ENCODE measurements at places on chromosomes 5 and 9.

GRCh38 chr9:82808478-82808877 lies 254.5 kb downstream of the RASEF start:
- DNase-seq: no peak

DNA sequence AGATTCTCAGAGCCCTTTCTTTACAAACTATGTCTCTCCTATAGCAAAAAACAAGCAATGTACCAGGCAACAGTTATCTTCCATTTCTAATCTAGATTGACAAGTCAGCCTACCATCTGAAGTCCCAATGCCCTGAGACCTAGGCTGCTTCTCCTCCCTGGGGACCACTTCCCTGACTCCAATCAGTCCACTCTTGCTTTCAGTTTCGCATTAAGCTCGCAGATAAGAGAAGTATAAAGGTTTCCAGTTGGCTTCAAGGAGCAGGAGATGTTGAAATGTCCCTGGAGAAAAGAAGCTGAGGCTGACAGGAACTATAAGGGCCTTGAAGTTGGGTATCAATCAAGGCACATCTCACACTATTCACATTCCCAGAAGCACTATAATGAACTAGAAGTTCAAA lies 32.3 kb downstream of the ERP44 start:
- DNase-seq: peak; percentile 70

DNA sequence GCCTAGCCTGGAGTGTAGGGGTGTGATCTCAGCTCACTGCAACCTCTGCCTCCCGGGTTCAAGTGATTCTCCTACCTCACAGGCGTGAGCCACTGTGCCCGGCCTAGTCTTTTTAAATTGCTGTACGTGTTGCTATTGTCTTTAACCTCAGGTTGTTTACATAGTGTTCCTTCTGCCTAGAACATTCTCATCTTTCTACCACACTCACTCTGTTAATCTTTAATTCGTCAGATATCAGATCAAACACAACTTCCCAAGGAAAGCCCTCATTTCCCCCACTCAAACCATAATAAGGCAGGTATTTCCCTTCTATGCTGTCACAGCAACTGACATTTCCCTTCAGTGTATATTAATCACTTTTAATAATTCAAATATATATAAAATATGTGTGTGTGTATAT lies 1310.0 kb upstream of the C9orf72 start:
- no peak for DNase-seq

GRCh38 chr9:20987521-20987920 lies 43.9 kb downstream of the HACD4 start:
- no peak for DNase-seq

DNA sequence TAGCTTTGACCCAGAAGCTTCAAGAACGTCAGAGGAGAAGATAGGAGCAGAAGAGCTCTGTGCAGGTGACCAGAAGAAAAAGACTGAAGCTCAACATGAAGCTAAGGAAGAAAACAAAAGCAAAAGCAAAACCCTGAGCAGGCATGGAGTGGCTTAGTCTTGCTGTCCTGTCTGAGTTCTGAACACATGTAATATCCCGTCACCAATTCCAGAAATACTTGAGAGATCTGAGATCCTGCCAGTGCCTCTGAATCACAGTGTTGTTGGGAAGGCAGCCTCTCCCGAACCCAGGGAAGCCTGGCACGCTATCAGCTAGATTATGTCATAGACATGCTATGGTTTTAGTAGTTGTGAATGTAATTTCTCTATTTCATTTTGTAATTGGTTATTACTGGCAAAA lies 235.7 kb downstream of the ICE1 start:
- DNase-seq: peak; percentile 32

DNA sequence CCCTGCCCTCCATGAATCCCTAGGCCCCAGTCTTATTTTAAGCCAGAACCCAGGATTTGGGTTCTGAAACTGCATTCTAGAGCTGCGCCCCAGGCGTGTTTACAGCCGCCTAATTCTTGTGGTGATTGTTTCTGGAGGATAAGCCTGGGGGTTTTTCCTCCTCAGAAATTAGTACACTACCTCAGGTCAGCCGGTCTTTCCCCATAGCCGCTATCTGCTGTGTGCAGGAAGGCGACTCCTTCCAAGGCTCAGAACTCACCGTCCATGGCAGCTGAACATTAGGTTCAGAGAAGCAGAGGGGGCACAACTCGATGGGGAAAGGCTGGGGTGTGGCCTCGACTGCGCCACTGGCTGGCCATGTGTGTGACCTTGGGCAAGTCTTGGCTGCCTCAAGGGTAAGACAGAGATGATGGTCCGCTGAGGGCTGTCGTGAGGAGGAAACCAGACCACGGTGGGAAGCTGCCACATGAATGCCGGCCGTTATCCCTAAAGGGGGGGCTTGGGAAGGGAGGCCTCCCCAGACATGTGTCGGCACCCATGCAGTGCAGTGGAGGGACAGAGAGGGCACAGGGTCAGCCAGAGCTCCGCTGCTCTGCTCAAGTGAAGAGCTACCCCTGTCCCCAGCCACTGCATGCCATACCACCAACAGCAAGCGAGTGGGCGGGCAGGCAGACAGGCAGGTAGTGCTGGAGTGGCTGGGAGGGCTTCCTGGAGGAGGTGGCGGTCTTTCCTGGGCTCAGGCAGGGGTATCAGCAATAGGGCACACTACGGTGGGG lies 28.9 kb downstream of the SHB start:
- no peak for DNase-seq

DNA sequence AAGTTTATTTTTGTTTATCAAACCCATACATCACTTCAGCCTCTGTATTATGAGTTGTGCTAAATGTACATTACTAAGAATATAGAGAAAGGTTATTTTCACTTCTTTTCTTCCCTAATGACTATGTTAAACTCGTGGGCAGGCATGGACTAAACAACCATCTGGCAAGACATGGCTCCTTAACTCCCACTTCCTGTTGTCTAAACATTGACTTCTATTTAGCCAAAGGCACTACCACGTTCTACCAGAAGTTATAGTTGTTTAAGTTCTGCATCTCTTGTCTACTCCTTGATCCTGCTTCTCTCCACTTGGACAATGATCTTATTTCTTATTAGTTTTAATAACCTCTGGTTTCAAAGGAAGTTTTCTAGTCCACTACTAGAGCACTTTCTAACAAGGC lies 136.1 kb downstream of the MACIR start:
- no peak for DNase-seq

- DNase-seq: no peak
Measured at GRCh38 chr5:122173474-122174415, 44.4 kb downstream of the ZNF474 start.

- DNase-seq: no peak
Measured at GRCh38 chr9:117722108-117722761, 18.0 kb downstream of the TLR4 start.

DNA sequence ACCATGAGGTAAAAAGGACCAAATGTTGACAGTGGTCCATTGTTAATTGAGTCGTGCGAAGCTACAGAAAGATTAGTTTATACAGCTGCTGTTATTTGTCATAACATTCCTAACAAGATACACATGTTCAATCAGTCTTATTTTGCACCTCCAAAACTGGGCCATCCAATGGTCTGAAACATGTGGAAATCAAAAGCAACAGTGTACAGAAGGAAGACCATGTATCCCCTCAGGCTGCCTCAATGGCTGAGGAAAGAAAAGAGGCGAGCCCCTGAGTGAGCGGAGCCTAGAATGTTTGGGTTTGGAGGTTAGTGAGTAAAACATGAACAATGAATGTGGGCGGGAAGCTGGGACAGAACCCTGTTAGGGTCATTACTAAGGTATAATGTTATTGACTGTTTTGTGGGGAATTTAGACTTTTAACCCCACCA lies 35.6 kb downstream of the NFIB start:
- DNase-seq: peak; percentile 62

- no peak for DNase-seq
Measured at GRCh38 chr5:137845472-137845871, 22.2 kb upstream of the MYOT start.

DNA sequence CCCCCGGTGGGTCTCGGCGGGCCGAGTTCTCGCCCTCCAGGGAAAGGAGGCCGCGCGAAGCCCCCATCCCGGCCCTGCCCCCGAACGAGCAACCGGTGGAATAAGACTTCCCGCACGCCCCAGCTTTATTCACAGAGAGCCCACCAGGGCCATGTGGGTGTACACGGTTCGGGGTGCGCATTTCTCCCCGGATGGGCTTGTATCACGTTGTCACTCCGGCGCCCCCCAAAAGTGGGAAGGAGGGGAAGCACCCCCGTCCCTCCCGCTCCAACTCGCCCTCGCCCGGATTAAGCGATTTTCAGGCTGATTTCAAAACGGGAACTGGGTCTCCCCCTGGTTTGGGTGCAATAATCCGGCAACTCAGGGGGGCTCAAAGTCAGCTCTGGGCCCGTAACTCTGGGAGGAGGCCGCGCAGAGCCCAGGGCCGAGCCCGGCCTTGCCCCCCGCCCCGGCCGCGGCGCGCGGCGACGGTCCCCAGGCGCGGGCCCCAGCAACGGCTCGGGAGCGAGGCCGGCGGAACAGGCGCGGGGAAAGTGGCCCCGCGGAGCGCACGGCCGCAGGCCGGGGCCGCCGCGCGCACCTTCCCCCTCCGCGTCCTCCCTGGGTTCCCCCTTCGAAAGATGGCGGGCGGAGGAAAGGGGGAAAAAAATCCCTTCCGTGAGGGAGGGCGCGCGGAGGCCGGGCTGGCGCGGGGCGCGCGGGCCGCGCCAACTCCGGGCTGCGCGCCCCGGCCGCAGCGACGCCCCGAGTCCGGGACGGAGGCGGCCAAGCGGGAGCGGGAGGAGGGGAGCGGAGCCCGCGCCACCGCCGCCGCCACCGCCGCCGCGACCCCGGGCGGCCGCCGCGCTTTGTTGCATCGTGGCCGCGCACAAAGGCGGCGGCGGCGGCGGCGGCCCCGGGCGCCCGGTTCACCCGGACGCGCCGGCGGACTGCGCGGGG lies 644 bp downstream of the BRD3 start:
- no peak for DNase-seq
